ENCODE measurements at places on chromosomes 7 and 10.

DNA sequence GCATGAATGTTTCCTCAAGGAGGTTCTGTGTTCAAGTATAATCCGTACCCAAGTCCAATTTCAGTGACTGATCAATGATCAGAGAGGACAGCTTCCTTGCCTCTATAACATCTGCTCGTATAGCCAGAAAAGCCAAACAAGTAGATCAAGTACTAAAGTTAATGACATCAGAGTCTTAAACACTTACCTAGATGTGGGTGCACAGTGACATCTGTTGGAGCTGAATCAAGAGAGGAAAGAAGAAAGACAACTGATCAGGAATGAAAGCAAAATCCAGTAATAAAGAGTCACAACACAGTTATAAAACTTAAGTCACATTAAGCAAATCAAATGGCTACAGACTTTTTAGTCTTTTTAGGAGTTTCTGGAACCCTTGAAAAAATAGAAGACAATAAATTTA is 236.5 kb downstream of the RELN start:
- DNase-seq, result no peak

DNA sequence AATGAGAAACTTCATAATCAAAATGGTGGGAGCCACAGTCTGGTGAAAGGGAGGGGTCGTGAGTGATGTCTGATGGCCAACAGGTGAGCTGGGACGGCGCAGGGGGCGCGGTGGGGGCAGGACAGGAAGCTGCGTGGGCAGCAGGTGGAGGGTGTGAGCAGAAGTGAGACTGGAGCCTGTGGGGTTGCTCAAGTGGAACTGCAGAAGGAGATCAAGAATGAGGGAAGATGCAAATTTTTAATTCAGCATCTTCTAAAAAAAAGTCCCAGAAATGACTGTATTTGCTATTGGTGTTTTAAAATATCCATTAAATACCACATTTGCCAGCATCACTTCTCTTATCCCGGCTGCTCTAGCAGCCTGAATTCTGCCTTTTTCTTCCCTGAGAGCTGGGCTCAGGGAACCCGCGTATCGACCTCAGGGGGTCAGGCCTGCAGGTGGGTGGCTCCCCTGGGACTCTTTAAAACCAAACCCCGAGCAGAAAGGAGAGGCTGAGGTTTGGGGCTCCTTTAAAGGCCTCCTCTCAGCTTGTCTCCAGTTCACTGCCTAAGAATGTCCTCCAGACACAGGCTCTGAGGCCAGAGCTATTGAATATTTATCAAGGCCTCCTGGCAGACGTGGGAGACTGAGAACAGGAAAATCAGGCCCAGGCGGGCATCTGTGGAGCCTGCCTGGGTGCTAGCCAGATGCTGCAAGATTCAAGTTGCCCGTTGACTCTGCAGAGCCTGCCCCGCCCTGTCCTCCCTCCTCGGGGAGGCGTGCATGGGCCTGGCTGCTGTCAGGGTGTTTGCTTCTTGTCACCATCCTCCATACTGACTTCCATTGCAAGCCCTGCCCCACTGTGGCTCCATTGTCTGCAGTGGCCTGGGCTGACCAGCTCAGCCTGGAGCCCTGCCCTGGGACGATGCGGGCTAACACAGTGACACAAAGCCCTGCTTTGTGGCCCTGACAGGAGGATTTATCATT is 53.9 kb downstream of the SYPL1 start:
- DNase-seq, result peak; percentile 47

GRCh38 chr10:80172896-80173295 is 32.4 kb downstream of the ANXA11 start:
- no peak for DNase-seq

DNA sequence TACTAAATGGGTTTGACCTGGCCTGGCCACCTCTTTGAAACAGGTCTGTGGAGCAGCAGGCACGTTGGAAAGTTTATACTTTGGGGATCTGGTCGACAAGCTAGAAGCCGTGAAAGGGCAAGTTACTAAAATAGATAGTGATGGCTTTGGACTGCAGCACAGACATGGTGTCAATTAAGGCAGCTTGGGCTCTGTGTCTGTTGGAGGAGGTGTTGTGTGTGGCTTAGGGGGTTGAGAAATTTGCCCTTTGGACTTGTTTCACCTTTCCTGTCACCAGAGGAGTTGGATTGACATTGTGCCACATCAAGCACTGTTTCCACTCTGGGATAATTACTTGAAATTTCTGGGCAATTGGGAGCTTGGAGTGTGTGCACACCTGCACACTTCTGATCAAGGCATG is 251.8 kb upstream of the MKI67 start:
- DNase-seq, result peak; percentile 16

- DNase-seq, result peak; percentile 18
These were observed 9.9 kb upstream of the NT5C3A start for GRCh38 chr7:33072471-33072870.

DNA sequence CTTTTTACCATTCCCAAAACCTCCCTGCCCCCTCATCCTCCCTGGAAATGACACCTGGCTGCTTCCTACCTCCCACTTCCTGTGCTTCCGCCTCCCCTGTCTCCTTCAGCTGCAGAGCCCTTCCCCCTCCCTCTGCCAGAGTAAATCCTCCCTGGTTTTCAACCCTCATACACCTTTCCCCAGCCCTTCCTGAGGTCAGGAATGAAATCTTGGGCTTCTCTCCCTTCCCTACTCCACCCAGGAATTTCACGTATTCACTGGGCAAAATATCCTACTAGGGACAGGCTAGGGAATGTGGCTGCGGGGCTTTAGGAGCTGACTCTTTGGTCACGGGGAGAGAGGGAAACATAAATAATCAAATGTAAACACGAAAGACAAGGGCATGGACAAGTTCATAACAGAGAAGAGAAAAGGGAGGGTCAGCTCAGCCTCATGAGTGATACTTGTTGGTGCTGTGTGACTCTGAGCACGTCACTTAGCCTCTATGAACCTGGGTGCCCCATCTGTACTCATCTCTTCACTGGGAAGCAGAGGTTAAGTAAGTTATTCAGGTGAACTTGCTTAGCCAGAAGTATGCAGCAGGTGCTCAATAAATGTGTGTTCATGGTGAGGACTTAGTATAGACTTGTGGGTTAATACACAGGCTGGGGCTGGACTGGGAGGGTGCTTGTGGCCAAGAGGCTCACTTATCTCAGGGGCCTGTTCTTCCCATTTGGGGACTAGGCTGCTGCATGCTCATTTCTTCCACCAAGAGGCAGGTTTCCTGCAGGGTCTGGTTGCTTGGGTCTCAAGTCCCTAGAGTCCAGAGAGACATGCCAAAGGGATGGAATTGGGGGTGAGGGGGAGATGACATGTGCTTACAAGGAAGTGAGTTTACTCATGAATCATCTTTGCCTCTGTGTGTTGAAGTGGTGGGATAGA is 10.0 kb upstream of the DUSP5 start:
- no peak for DNase-seq

GRCh38 chr10:124252097-124252715 is 158.8 kb upstream of the CHST15 start:
- no peak for DNase-seq

DNA sequence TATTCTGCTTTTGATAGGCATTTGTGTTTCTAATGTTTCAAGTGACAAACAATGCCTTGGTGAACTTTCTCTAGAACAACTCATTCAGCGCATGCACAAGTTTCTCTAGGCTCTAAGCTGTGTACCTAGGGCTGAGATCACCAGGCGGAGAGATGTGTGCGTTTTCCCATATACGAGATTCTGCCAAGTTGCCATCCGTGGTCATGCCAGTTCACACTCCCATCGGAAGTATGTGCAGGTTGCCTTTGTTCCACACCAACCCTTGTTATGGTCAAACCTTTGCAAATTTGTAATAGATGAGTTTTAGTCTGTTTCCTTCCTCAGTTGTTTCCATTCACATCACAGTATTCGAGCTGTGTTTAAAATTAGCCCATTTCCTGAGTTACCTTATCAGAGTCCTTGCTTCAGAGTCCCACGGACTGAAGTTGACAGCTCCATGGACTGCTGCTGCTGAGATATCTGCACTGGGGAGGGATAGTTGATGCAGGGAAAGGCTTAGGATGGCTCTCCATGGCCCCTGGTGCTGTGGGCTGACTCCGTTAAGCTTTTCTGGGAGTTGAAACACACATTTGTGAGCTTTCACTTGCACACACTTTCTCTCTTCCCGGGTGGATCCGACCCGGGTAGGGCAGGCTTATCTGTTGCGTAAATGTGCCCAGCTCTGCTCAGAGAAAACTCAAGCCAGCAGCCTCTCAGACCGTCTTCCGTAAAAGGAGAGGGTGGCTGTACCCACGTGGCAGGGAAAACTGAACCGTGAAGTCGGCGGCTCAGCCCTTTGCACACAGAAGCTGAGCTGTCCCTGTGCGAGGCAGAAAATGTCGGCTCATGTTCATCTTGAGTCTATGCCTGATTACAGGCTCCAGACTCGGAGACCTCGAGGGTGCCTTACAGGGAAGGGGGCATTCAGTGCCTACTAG is 49.4 kb downstream of the HK1 start:
- no peak for DNase-seq

GRCh38 chr10:48459270-48460150 is 145.4 kb downstream of the ARHGAP22 start:
- no peak for DNase-seq

GRCh38 chr10:131635564-131636015 is 265.2 kb upstream of the PPP2R2D start:
- DNase-seq, result no peak

DNA sequence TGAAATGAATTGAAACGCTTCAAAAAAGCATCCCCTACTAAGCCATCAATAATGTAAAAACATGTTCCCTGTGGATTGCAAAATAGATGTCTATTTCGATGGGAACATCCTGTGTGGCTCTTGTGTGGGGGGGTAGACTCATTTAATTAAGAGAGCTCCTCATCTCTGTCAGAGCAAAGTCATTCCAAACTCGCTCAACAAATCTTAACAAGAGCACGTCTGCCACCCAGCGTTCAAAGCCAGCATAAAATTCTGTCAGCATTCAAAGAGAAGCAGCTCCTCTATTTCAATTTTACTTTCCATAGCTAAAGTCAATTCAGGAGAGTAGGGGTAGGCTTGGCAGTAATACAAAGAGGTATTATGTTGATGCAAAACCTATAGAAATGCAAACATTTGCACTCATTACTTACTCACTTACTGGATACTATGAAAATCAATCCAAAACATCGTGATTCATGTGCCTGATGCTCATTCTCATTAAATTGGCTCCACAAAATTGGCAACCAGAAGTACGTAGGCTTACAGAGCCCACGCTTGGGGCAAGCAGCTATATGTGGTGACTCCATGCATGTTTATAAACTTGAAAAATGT is 114.9 kb downstream of the IPMK start:
- no peak for DNase-seq

- DNase-seq, result no peak
These were observed 32.9 kb upstream of the PBLD start for GRCh38 chr10:68365611-68366010.

- DNase-seq, result peak; percentile 26
These were observed 110.6 kb downstream of the RAB11FIP2 start for GRCh38 chr10:117936141-117936540.

DNA sequence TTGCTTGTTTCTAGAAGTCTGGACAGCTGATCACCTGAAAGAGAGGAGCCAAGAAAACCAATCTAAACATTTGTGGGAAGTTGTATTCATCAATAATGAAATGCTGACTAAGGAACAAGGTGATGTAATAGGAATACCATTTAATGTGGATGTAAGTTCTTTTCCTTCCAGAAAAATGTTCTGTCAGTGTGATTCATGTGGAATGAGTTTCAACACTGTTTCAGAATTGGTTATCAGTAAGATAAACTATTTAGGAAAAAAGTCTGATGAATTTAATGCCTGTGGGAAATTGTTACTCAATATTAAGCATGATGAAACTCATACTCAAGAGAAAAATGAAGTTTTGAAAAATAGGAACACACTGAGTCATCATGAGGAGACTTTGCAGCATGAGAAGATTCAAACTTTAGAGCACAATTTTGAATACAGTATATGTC is 39.8 kb upstream of the ZNF37A start:
- no peak for DNase-seq
